ENCODE measurements at places on chromosomes 6 and 20. TPM values are rescaled to one million over a fixed set of nuclear protein-coding genes. Genes with fewer than 3 reads are reported as not detected.

Gene TUBB2A
- 3.5 TPM for total RNA-seq

Gene TNFRSF6B
- not detected for total RNA-seq

Gene FLRT3
- not detected for total RNA-seq

Gene SLC22A3
- total RNA-seq = not detected

Gene POU5F1
- total RNA-seq = not detected

Gene EEF1E1
- total RNA-seq = 71.2 TPM

Gene ELOVL4
- 2.0 TPM for total RNA-seq

DNA sequence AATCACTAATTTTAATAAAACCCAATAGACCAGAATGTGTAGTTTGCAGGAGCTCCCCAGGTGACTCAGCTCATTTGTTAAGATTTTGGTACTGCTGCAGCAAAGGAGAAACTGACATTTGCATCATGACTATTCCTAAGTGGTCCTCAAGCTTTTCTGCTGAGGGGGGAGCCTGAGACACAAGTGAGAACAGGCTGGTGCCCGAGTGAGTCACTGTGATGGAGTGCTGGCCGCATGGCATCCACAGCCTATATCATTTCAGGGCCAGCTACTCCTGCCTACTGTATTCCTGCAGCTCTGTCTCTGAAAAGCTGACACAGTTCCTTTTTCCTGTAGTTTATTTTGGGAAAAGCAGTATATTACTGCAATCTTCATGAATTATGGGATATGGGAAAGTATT, 113.7 kb upstream of the ENPP5 start:
- no peak overlapping the region for H3K4me3 ChIP-seq
- H3K4me1 ChIP-seq = no peaks in the 10 kb centered on the region
- DNase-seq = no peak
- H3K36me3 ChIP-seq = no peaks in the 10 kb centered on the region
- no peak overlapping the region for H3K27ac ChIP-seq

GRCh38 chr6:52493669-52494068, 73.5 kb downstream of the EFHC1 start:
- H3K4me3 ChIP-seq = no peak overlapping the region
- H3K36me3 ChIP-seq = no peaks in the 10 kb centered on the region
- H3K4me1 ChIP-seq = no peaks in the 10 kb centered on the region
- H3K27me3 ChIP-seq = no peaks in the 10 kb centered on the region
- H3K27ac ChIP-seq = no peak overlapping the region

- H3K36me3 ChIP-seq = no peaks in the 10 kb centered on the region
- H3K27ac ChIP-seq = no peak overlapping the region
- H3K4me1 ChIP-seq = no peaks in the 10 kb centered on the region
- no peak for DNase-seq
Observed at GRCh38 chr6:76697585-76697984, 625.1 kb upstream of the IMPG1 start.

DNA sequence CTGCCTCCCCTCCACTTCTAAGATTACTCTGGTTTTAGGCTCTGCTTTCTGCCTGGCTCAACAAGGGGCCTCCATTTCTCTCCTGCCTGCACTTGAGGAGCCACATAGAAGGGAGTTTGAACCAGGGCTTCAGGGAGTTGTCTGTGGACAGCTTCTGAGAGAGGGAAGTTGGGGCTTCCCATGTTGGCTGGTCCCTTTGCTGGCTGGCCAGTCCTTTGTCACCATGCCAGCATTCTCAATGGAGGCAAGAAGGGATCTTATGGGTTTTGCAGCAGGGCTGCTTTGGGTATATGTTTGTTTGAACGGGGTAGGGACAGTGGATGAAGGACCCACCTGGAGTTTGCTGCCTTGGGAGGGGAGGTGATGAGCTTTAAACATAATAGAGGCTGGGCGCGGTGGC, 124.9 kb downstream of the CARMIL1 start:
- no peaks in the 10 kb centered on the region for H3K27me3 ChIP-seq
- no peak for DNase-seq
- no peak overlapping the region for H3K27ac ChIP-seq
- no peaks in the 10 kb centered on the region for H3K36me3 ChIP-seq
- peak overlapping the region; percentile 21 for H3K4me3 ChIP-seq
- peaks cover 41% of the 10 kb centered on the region for H3K4me1 ChIP-seq

- no peaks in the 10 kb centered on the region for H3K27me3 ChIP-seq
- H3K4me3 ChIP-seq = peak within 1 kb of the TSS; percentile 62
- H3K4me1 ChIP-seq = peaks cover 23% of the 10 kb centered on the region
- DNase-seq = no peak
- no peaks in the 10 kb centered on the region for H3K36me3 ChIP-seq
Observed at GRCh38 chr20:63536997-63537524, at the start of gene PTK6. TSS of gene PTK6 (minus strand) at chr20:63537376. CDS start at chr20:63537314, 62 bp downstream.

DNA sequence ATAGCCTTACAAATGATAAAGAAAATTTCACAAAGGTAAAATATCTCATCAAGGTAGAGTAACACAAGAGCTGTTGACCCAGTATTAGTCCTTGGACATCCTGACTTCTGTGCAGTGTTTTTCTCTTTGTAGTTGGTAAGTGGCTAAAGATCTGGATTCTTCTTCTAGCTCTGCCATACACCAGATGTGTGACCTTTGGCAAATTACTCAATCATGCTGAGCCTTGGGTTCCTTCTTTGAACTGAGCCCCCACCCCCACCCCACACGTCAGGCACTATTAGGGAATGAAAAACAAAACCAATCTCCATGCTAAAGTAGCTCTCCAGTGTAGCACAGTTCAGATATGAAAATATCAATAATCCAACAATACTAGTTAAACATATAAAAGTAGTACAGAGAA, 15.1 kb upstream of the TRIM39 start:
- H3K4me3 ChIP-seq = no peak overlapping the region
- H3K36me3 ChIP-seq = peaks cover 26% of the 10 kb centered on the region
- no peak for DNase-seq

- no peaks in the 10 kb centered on the region for H3K36me3 ChIP-seq
- no peak for DNase-seq
- no peaks in the 10 kb centered on the region for H3K4me1 ChIP-seq
- no peaks in the 10 kb centered on the region for H3K27me3 ChIP-seq
- no peak overlapping the region for H3K4me3 ChIP-seq
Observed at GRCh38 chr20:52348434-52348833, 156.9 kb upstream of the ZFP64 start.

GRCh38 chr6:159134701-159135364, 34.4 kb upstream of the FNDC1 start:
- no peak overlapping the region for H3K27ac ChIP-seq
- no peak overlapping the region for H3K4me3 ChIP-seq
- no peaks in the 10 kb centered on the region for H3K27me3 ChIP-seq
- no peaks in the 10 kb centered on the region for H3K36me3 ChIP-seq

- no peaks in the 10 kb centered on the region for H3K27me3 ChIP-seq
- no peak for DNase-seq
- no peaks in the 10 kb centered on the region for H3K36me3 ChIP-seq
- no peak overlapping the region for H3K27ac ChIP-seq
- H3K4me3 ChIP-seq = no peak overlapping the region
- peaks cover 33% of the 10 kb centered on the region for H3K4me1 ChIP-seq
Observed at GRCh38 chr6:137237413-137238170, 18.4 kb upstream of the IFNGR1 start.

DNA sequence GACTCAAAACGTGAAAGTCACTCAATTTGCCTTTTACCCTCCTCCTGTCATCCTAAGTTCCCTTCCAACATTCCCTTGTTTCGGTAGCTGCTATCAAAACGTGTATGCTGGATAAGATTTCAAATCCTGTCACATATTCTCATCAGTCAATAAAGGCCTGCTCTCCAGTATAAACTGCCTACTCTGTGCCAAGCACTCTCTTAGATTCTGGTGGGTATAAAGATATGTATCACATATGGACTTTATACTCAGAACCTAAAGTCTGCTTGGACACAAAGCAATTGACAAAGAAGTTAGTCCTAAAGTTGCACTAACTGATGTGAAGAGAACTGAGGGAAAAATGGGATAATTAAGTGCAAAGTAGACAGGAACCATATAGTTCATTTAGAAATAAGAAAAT, 476.6 kb upstream of the MARCKS start:
- no peaks in the 10 kb centered on the region for H3K27me3 ChIP-seq
- H3K4me1 ChIP-seq = no peaks in the 10 kb centered on the region
- H3K27ac ChIP-seq = no peak overlapping the region
- no peak for DNase-seq

DNA sequence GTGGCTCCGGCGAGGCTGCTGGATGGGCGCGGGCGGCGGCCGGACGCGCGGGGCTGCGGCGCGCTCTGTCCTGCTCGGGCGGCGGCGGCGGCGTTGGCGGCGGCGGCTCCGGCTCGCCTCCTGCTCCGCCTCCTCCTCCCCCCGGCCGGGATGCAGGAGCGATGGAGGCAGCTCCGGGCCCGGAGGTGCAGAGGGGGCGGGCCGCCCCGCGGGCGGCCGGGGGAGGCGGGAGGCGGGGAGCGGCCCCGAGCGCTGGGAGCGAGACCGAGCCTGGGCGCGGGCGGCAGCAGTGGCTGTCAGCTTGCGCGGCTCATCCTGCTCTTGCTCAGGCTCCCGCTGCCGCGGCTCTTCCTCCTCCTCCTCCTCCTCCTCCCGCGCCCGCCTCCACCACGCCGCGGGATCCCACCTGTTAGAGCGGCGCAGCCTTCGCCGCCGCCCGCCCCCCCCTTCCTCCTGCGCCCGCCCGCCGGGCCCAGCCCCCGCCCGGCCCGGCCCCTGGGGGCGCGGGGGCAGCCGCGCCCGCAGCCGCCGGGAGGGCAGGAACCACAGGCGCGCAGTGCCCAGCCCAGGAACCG, at the start of gene NOL4L:
NOL4L (minus strand) TSS at position 323 of the 575 bp plus-strand sequence. CDS start 443 bp downstream, outside the sequence.
- DNase-seq = peak; percentile 25
- H3K4me3 ChIP-seq = peak within 1 kb of the TSS; percentile 51
- no peaks in the 10 kb centered on the region for H3K36me3 ChIP-seq
- peaks cover 42% of the 10 kb centered on the region for H3K4me1 ChIP-seq
- H3K27ac ChIP-seq = peak within 1 kb of the TSS; percentile 64

- no peak overlapping the region for H3K4me3 ChIP-seq
- H3K27ac ChIP-seq = no peak overlapping the region
- no peak for DNase-seq
- peaks cover 6% of the 10 kb centered on the region for H3K4me1 ChIP-seq
- H3K27me3 ChIP-seq = peaks cover 5% of the 10 kb centered on the region
- H3K36me3 ChIP-seq = no peaks in the 10 kb centered on the region
Observed at GRCh38 chr6:3739311-3739897, 12.1 kb downstream of the PXDC1 start.

DNA sequence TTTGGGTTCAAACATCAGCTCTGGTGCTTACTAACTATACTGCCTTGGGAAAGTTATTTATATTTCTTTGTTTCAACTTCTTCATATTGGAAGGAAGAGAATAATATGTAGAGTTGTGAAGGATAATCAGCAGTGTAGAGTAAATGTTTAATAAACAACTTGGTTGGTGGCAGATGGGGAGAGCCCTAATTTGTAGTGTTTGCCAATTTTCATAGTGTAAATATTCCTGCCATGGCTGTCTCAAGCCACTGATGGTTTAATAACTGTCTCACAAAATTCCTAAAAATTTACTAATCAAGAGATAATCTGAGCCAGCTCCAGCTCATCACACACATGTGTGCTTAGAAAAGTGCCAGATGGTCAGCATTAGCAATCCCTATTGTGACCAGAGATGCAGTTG, at the start of gene OR2H2:
OR2H2 (plus strand) TSS at position 301 of the 400 bp plus-strand sequence. CDS start 2,824 bp downstream, outside the sequence.
- H3K4me1 ChIP-seq = no peaks in the 10 kb centered on the region
- H3K36me3 ChIP-seq = no peaks in the 10 kb centered on the region
- no peak within 1 kb of the TSS for H3K4me3 ChIP-seq
- DNase-seq = no peak
- H3K27ac ChIP-seq = no peak within 1 kb of the TSS

DNA sequence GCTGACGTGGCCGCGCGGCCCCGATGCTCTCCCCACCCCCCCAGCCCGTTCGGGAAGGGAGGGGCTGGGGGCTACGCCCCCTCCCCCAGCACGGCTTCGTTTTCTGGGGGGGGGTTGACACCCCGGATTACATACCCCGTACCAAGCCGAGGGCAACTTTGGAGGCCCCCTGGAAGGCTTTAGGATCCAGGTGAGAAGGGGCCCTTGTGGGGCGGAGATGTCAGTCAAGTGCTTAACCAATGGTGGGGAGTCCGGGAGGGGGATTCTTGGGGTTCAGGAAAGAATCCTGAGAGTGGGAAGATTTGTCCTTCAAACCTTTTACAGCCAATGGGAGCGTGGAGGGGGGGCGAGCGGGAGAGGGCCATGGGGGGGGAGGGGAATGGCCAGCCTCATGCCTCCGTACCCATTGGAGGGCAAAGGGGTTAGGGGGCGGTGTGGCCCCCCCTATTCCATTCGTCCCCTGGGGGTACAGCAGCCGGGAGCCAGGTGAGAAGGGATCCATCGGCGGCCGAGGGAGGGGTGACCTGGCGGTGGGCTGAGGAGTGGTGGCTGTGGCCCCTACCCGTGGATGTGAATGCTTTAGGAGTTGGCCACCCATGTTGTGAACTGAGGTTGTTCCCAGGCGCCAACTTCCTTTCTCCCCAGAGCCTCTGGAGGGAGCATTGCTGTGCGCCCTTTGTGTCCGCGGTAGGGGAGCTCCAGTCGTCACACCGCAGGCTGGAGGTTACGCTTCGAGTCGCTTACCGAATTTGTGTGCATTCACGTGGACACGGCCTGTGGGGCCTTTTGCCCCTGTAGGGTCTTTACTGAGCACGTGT, 682 bp downstream of the BRD2 start:
- H3K4me3 ChIP-seq = peak overlapping the region; percentile 96
- H3K27ac ChIP-seq = peak overlapping the region; percentile 97
- H3K27me3 ChIP-seq = no peaks in the 10 kb centered on the region

DNA sequence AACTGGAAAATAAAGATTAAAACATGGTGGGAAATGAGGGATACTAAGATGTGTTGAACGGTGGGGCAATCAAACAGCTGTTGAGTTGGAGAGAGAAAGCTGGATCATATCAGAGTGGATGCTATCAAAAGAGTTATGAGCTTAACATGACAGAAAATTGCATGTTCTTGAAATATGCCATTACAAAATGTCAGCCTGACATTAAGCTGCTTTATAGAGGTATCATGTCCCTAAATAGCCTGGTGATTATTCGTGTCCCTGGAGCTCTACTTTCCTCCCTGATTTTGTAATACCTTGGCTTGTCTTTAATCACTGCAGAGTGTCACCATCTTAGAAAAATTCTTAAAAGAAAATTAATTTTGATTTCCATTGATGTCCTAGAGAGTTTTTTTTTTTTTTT, 223.1 kb downstream of the PHF3 start:
- H3K36me3 ChIP-seq = no peaks in the 10 kb centered on the region

DNA sequence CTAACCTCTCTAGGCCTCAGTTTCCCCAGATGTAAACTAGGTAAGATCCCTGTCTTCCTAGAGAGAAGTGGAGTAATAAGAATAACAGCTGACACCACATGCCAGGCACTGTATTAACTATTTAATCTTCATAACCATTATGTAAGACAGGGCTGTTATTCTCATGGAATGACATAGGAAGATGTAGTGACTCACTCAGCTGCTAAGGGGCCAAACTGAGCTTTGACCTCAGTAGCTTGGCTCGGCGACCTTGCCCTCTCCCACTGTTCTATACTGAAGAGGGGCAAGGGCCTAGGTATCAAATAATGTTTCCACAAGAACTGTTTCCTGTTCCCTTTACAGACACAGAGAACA, 2.9 kb upstream of the MDGA1 start:
- DNase-seq = no peak
- H3K36me3 ChIP-seq = no peaks in the 10 kb centered on the region
- H3K27ac ChIP-seq = no peak overlapping the region
- peaks cover 21% of the 10 kb centered on the region for H3K4me1 ChIP-seq
- H3K4me3 ChIP-seq = no peak overlapping the region
- H3K27me3 ChIP-seq = peaks cover 13% of the 10 kb centered on the region

- no peaks in the 10 kb centered on the region for H3K27me3 ChIP-seq
- H3K27ac ChIP-seq = no peak overlapping the region
- DNase-seq = no peak
- H3K36me3 ChIP-seq = no peaks in the 10 kb centered on the region
- H3K4me1 ChIP-seq = no peaks in the 10 kb centered on the region
- no peak overlapping the region for H3K4me3 ChIP-seq
Observed at GRCh38 chr6:19655744-19656143, 181.4 kb upstream of the ID4 start.

All from CD8-positive, alpha-beta memory T cell (primary cell).